ENCODE measurements at places on chromosomes 6 and 20.

DNA sequence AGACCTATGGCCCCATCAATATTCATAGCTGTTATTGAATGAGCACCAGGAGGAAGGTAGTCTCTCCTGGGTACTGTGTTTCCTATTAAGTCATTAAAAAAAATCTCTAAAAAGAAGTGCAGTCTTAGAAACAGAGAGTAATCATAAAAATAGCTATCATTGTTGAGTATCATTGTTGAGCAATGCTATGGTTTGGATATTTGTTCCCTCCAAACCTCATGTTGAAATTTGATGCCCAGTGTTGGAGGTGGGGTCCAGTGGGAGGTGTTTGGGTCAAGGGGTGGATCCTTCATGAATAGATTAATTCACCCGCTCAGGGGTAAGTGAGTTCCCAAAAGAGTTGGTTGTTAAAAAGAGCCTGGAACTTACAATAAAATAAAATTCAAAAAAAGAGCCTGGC is 88.1 kb upstream of the IYD start:
- no peak for DNase-seq

- DNase-seq: no peak
Observed at GRCh38 chr20:1163653-1164052, 21.1 kb downstream of the TMEM74B start.

GRCh38 chr6:100230115-100230952 is 234.4 kb downstream of the SIM1 start:
- DNase-seq: no peak

DNA sequence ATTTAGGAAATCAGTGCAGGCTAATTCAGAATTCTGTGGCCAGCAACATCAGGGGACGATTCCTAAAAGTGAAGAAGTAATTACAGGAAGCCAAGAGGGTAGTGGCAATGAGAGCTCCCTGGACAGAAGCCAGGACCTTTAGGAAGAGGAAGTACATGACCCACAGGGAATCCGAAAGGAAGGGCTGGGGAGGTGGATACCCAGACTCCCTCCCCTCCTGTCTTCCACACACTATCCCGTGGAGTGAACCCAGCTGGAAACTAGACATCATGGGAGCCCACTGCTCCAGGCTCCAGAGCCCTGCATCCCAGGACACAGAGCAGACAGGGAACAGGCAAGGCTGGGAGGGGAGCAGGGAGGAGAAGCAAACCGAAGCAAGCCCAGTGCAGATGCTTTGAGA is 83.0 kb downstream of the SNX5 start:
- no peak for DNase-seq

GRCh38 chr6:3579652-3580175 is 122.9 kb upstream of the SLC22A23 start:
- DNase-seq: no peak

DNA sequence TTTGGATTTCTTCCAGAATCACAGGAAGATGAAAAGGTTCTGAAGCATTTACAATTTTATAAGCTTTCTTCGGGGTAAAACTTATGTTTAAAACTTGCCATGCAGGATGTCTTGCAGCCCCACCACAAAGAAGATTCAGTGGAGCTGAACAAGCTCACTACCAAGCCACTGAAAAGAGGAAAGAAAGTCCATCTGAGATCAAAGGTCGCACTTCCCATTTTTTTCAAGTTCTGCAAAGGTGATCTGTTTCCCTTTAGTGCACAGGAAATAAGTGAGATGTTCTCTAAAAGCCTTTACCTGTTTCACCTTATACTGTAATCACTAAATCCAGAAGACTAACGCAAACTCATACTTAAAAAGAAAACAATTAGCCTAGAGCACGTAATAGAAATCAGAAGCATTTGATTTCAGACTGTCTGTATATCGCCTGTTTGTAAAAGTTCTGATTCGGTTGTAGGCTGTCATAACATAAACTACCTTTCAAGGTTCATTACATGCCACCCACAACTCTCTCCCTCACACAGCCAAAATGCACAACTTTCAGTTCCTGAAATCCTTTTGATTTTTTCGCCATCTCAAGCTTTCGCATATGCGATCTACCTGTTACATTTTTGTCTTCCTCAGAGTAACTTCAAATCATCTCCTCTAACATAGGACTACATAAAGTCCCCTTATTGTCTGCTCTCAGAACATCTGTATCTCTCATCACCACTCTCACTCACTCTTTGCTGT is 1.8 kb downstream of the ECHDC1 start:
- DNase-seq: no peak

- DNase-seq: no peak
Observed at GRCh38 chr20:17642404-17643269, 39.4 kb downstream of the RRBP1 start.

- no peak for DNase-seq
Observed at GRCh38 chr6:88662653-88663174, 300.7 kb downstream of the RNGTT start.

GRCh38 chr6:1644516-1645060 is 34.9 kb downstream of the FOXC1 start:
- no peak for DNase-seq
